ENCODE measurements at places on chromosomes 13 and 19.

DNA sequence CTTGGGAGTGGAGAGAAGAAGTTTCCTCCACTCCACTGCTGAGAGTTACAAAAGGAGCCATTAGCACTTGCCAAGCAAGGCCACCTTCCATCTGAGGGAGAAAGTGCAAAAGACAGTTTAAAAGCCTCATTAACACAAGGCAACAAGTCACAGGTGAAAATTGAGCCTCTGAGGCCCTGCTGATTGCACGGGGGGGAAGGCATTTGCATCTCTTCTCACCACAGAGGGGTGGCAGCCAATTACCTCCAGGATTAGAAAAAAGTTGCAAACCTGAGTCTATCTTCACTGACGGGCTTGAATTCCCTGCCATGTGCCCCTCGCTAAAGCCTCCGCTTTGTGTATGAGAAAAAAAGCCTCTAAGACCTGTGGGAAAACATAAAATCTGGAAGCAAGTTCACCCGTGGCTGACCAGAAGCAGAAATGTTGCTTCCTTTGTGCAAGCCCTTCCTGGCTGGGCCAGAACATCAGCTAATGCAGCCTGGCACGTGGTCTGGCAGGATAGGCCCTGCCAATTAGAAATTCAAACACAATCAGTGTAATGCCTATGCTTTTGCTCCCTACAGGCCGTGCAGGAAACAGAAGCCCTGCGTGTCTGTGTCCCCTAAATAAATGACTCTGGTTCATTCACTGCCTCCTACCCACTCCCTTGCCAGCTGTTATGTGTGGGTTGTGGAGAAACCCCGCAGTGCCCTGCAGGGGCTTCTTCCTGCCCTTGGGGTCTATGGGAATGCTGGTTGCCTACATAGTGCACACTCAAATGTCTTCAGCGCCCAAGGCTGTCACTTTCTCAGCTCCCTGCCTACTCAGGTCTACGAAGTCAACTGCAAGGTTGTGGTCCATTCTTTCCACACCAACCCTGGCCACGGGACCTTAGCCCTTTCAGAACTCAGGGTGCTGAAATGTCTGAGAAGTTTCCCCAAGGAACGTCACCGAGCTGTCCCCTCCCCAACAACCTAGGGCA is 150.2 kb downstream of the UQCRFS1 start:
- no peak for DNase-seq

- DNase-seq: no peak
These were observed 86.7 kb downstream of the DNAJC3 start for GRCh38 chr13:95763601-95764000.

DNA sequence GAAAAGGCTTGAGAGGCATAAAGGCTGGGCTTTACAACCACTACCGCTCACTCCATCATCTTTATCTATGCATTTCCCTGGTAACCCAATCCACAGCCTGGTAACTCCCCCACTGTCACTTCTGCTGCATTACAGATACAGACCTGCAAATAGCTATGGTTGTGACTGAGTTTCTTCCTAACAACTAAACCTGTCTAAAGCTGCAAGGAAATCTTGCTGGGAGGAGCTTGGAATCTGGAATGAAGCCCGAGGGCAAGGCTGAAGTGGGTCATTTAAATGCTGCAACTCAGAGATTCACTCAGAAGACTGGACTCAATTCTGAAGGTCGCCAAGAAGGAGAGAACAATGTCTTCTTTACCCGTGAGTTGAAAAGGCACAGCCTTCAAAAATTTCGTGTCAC is at the start of gene LGALS13:
LGALS13 (plus strand) TSS at position 301 of the 400 bp plus-strand sequence; CDS start at position 346, 45 bp downstream.
- DNase-seq: no peak

DNA sequence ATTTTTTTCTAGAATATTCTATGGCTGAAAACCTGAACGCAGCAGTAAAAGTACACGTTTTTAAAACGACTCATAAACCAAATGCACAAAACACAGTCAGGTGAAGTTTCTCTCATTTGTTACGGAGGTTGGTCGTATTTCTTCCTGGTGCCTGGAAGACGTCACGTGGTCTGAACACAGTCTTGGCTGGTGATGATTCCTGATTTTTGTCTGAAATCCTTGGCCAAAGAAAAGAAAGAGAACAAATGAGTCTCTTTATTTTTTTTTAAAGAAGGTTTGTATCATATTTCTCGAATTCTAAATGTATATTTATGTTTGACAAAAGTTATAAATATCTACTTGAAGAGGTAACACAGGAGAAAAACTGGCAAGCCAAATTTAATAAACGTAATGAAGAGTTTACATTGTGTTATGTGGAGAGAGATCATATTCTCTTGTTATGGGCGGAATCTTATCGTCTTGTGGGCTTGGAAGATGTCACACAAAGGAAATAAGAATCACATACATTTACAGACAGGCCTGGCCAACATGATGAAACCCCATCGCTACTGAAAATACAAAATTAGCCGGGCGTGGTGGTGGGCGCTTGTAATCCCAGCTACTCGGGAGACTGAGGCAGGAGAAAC is 10.0 kb upstream of the PNMA8A start:
- DNase-seq: no peak

GRCh38 chr19:16586991-16587832 is 15.0 kb upstream of the SLC35E1 start:
- DNase-seq: no peak

DNA sequence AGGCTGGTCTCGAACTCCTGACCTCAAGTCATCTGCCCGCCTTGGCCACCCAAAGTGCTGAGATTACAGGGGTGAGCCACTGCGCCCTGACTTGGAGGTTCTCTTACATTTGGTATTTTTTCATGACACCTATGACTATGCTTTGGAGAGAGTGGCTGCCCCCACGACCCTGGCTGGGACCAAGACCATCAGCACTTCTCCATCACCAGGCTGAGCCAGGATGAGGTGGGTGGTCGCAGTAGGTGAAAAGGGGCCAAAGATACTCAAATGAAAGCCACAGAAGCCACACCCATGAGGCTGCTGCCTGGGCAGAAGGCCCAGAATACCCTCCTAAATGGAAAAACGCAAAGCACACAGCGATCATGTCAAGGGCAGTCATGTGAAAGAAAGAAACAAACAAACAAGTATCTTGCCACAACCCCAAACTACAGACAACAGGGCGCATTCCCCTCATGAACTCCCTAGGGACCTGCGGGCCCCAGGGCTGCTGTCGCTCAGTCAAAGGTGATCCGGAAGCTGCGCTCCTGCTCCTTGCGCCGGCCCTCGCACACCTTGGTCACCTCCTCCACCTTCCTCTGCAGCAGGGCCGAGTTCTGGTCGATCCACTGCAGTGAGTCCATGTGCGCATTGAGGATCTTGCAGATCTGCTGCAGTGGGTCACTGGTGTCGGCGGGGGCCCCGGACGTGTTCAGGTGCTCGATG is 11.2 kb upstream of the IL4I1 start:
- DNase-seq: no peak

DNA sequence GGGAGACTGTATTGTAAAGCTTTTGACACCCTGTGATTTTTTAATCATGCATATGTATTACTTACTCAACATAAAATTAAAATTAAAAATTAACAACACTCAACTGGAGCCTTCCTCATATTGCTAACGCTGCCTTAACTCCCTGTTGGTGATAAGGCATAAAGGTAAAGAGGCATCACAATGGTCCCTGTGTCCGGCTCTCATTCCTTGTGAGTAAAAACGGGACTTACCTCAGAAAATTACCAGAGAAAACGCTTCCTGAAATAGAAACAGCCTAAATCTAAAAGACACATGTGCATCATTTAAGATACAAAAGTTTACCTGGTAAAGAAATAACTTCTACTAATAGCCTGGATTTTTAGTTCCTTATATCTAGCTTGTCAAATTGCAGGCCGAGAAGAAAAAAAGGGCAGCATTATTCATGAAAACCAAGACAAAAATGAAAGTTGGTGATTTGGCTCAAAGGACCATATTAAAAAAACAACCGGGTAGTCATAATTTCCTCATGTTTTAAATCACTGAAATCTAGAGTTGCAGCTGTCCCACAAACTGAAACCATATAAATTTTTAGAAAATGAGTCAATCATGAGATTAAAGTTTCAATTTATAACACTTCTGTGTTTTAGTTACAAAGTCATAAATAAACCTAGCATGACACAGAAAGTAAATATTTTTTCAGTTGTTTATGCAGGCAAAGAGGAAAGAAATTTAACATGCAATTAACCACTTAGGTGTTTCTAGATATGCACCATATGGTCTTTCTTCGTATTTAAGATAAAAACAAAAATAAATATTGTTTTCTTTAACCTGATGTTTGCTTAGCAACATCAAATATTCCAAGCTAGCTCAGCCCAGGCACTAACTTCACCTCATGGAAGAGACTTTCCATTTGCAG is 94.7 kb downstream of the MIPEP start:
- DNase-seq: no peak

GRCh38 chr19:17095141-17095919 is 19.8 kb downstream of the MYO9B start:
- no peak for DNase-seq
